ENCODE measurements at places on chromosomes 12 and 14. TPM values are rescaled to one million over a fixed set of nuclear protein-coding genes. Genes with fewer than 3 reads are reported as not detected.
A peak's percentile ranks its signal among the peaks of the same experiment; 100 is the strongest.

DNA sequence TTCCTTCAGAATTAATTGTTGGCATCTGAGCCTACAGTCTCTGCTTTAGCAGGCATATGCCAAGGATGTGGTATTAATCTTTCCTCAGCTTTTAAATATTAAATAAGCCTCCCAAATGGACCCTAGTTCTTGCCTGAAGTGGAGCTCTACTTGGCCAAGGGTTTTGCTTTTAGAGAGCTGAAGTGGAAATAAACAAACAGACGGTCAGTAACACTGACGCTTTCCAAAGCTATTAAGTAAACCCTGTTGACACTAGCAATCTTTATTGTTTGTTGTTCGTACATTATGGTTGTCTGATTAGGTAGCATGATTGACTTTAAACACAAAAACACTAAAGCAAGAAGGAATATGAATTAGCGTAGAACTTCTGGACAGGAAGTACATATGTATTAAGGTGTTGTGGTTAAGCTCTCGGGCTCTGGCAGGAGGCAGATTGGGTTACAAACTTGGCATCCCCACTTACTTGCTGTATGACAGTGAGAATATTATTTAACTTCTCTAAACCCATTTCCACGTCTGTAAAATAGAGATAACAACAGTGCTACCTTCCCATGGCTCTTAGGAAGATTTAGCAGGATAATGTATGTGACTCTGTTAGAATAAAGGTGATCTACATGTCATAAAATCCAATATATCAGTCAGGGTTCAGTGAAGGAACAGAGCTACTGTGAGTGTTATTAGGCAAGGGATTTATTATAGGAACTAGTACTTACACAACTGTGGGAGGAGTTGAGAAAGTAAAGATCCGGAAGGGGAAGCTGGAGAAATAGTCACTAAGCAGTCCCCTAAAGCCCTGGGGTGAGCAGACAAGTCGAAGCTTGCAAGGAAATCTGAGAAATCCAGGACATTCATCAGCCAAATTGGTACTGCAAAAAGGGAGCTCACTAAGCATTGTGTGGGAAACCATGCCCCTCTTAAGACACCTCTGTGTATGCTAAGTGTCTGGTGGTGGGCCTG is 92.2 kb upstream of the ATF7IP start:
- peak; percentile 21 for DNase-seq

- no peak for DNase-seq
Measured at GRCh38 chr12:132259364-132259871, 70.0 kb downstream of the GALNT9 start.

DNA sequence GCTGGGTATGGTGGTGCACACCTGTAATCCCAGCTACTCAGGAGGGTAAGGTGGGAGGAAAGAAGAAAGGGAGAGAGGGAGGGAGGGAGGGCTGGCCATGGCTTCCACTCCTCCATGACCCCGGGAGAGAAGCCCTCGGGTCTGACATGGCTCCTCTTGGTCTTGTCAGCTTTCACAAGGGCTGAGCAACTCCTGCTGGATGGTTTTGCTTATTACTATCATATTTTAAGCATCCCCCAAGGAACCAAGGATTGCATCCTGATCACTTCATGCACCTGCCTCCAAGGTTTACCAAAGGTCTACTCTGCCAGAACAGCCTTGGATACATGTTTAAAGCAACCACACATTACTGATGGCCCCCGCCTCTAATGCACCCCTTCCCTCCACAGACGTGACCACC is 28.0 kb upstream of the NCOR2 start:
- no peak for DNase-seq

DNA sequence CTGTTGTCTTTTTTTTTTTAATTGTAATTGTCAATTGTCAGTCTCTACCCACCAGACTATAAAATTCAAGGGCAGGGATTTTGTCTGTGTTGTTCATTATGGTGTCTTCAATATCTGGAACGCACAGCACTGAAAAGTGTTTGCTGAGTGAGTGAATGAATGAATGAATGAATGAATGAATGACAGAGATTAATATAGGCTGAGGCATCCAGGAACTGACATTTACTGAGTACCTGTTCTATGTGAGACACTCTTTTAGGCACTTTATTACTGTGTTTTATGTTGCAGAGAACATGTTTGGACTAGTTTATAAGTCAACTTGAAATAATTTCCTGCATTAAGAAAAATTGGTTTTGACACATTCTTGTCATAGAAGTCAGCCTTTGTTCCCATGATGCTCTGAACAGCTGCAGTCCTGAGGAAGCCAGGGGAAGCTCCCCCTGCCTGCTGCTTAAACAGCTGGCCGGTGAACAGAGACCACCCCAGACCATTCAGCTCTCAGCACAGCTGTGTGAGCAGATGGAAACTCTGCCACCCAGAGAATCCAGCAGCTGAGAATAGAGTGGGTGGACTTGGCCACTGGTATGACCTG is 160.7 kb upstream of the CCND2 start:
- no peak for DNase-seq

DNA sequence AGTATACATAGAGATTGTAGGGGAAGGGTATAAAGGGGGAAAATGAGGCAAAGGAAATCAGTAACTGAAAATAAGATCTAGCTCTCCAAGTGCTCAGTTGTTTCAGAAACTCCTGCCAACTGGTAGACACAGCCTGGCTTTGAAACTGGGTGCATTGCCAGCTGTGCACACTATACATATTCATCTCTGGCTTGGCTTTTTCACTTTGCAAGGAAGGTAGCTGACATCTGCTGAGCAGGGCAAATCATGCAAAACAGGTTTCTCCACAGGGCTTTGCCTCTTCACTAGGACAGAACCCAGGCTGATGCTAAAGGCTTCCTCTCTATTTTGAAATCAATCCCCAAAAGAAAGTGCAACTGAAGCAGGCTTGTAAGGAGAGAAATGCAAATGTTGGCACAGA is 101.5 kb downstream of the HELB start:
- peak; percentile 52 for DNase-seq

DNA sequence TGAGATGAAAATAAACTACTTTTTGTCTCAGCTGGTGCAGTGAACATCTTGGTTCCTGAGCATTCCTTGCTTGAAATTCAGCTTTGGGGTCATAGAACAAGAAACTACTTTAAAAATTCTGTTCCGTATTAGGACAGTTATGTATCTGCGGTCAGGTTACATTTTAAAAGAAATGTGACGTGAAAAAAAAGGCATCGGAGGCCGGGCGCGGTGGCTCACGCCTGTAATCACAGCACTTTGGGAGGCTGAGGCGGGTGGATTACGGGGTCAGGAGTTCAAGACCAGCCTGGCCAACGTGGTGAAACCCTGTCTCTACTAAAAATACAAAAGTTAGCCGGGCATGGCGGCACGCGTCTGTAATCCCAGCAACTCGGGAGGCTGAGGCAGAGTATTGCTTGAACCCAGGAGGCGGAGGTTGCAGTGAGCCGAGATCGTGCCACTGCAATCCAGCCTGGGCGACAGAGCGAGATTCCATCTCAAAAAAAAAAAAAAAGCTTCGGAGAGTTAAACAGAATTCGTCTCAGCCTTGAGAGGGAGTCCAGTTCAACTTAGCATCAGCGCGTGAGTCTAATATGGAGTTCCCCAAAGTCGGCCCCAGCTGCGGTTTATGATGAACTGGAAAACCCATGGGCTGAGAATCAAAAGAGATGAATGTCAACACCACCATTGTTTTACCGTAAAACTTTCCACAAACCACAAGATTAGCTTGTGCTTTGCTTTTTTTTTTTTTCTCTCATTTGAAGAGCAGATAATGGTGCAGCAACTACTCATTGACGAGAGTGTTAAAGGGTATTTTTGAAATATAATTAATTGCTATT is 2.1 kb upstream of the SLC2A13 start:
- no peak for DNase-seq

Gene GLT1D1
- not detected for total RNA-seq

Gene PLD4
- total RNA-seq = not detected

Gene MOAP1
- total RNA-seq = 10.3 TPM

Data from PC-3 (cell line).